Fibroblast of skin of left quadriceps (primary cell): ENCODE measurements at places on chromosomes 2 and 18.

GRCh38 chr2:106857882-106858478 lies 28.0 kb downstream of the ST6GAL2 start:
- DNase-seq = no peak

- peak; percentile 25 for DNase-seq
Measured at GRCh38 chr2:55999790-56000189, 76.2 kb upstream of the EFEMP1 start.

DNA sequence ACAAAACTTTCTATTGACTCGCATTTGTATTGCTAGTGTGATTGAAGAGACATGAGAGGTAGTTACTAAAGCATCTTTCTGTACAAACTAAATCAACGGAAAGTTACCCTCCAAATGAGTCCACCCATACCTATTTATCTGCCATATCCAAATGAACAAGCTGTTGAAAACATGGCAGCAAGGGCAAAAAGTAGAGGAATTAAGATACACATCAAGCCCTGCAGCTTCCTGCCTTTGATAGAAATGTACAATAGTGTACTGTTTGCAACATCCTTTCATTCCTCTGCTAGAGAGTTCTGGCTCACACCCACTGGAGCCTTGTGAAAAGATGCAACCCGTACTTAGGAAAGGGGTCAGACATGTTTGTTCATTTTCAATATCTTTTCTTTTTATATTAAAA lies 122.5 kb downstream of the ERBB4 start:
- no peak for DNase-seq

DNA sequence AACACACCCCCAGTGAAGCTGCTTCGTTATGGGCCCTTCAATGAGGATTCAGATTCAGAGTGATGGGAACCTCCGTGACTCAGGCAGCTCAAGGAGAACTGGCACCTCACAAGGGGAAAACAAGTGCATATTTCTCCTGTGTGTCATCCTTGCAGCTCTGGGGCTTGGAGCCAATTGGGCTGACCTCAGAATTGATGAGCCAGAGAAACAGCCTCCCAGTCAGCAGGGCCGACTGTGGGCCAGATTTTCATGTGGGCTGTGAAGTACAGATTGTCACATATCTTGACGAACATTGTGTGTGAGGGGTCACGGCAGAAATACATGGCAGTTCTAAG lies 189.6 kb upstream of the SP5 start:
- peak; percentile 95 for DNase-seq

DNA sequence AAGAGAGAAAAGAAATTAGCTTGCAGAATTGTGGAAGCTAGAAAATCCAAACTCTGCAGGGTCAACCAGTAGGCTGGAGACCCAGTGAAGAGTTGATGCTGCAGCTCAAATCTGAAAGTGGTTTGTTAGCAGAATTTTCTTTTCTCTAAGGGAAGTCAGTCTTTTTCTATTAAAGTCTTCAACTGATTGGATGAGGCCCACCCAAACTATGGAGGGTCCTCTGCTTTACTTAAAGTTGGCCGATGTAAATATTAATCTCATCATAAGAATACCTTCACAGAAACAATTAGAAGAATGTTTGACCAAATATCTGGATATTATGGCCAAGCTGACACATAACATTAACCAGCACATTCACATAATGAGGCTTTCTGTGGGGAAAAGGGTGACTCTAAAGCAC lies 73.7 kb downstream of the FTCDNL1 start:
- DNase-seq = no peak

DNA sequence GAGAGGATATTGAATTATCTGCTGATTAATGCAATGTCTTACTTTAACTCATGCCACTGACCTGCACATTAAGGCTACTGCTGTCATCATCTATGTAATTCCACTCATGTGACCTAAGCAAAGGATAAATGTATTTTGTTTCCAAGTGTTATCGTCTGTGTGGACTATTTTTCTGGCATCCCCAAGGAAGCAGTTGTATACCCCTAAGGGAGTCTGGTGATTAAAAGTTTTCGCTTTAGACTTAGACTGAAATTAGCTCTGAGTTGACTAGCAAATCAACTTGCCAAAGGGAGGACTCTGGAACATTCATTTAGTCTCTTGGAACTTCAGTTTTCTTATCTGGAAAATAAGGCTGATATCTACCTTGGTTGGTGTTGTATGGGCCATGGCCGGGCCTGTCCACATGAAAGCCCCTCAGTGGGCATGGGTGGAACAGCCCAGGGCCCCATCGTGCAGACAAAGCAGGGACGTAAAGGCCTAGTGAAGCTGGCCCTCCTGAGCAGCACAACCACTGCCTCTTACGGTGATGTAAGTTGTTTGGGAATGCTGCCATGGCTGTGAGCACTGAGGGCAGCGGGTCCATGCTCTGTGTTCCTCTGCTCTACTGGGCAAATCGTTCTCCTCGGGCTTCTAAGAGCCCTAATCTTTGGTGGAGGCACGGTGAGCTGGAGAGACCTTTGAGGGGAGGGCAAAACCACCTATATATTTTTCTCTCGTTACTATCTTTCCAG lies 144.4 kb upstream of the RNF152 start:
- no peak for DNase-seq
